Fibroblast of mammary gland (primary cell): ENCODE measurements at places on chromosomes 2 and 18.
A peak's percentile ranks its signal among the peaks of the same experiment; 100 is the strongest.

GRCh38 chr2:210443527-210443926, 33.0 kb downstream of the LANCL1 start:
- DNase-seq = no peak

- no peak for DNase-seq
These were observed 144.1 kb downstream of the AGAP1 start for GRCh38 chr2:235637896-235638295.

DNA sequence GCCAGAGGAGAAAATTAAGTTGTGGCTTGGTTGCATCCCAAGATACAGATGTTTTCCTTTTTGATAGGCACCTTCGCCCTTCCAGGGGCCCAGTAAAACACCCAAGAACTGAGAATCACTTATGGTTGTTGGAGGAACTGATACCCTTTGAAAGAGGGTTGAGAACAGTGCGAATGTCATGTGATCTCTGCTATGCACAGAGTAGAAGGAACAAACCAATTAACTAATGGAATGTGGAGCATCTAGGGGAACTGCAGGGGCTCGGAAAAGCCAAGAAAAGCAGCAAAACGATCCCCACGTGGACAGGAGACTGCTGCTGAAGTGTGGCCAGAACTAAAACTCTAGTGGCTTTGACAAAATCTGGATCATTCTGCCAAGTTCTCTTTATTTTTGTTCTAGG, 58.8 kb downstream of the APOB start:
- no peak for DNase-seq

DNA sequence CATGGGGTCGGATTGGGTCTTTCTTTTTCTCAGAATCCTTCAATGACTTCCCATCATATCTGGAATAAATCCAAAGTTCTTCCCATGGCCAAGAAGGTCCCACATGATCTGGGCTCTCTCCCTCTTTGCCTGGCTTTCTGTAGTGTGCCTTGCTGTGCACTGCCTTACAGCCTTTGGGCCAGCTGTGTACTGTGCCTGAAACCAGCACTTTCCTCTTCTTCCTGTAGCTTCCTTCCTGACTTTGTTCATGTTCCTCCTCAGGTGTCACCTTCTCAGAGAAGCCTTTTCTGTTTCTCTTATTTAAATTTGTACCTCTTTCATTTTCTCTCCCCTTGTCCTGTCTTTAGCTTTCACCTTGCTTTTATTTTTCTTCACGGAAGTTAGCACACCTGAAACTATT, 4.3 kb upstream of the CDCA7 start:
- DNase-seq = no peak

- DNase-seq = peak; percentile 70
These were observed 88.6 kb upstream of the BCL11A start for GRCh38 chr2:60641811-60642788.

DNA sequence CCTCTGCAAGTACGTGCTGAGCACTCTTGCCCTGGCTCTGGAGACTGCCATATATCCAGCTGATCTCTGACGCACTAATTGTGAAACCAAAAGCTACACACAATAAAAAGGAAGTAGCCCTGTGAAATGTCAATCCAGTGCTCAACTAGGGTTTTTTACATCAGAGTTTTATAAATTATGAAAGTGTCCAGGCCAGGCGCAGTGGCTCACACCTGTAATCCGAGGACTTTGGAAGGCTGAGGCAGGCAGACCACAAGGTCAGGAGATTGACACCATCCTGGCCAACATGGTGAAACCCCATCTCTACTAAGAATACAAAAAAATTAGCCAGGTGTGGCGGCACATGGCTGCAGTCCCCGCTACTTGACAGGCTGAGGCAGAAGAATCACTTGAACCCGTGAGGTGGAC, 24.5 kb upstream of the PEX13 start:
- DNase-seq = no peak
